ENCODE measurements at places on chromosomes 3 and 15.

- DNase-seq: no peak
Measured at GRCh38 chr3:25478964-25479726, 51.1 kb downstream of the RARB start.

DNA sequence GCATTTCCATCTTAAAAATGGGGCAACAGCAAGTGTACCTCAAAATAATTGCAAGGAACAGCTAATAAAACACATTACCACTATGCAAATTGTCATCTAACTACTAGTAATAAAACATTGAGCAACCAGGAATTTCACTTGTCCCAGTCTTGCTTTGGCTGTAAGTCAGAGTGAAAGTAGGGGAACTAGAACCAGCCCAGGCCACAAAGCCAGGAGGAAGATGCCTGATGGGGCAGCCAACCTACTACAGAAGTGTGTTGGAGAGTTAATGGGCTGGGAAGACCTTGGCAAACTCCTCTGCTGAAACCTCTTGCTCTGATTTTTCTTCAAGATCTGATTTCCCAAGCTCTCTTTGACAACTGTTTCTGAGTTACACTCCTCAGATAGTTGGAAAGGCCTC, 40.2 kb upstream of the LPP start:
- DNase-seq: no peak

- no peak for DNase-seq
Measured at GRCh38 chr3:129596194-129597086, 10.0 kb downstream of the PLXND1 start.

DNA sequence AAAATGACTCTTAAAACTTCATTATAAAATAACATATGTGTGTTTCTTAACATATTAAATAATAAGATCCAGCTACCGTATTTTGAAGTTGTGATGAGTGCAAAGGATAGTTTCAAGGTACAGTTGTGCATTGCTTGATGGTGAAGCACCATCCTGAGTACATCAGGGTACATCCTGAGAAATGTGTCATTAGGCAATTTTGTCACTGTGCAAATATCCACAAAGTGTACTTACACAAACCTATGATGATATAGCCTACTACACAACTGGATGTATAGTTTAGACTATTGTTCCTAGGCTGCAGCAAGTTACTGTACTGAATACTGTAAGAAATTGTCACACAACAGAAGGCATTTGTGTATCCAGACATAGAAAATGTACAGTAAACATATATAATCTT, 20.8 kb upstream of the TM4SF1 start:
- DNase-seq: no peak
